ENCODE measurements at places on chromosomes 1 and 21.

GRCh38 chr1:54542120-54542961 lies 5.7 kb upstream of the ACOT11 start:
- peak; percentile 65 for DNase-seq

GRCh38 chr21:34817821-34818661 lies 149.2 kb downstream of the CLIC6 start:
- no peak for DNase-seq

GRCh38 chr1:27153927-27154358 lies 982 bp downstream of the SLC9A1 start:
- DNase-seq: no peak

GRCh38 chr1:180533266-180533987 lies 25.3 kb upstream of the OVAAL start:
- peak; percentile 77 for DNase-seq

DNA sequence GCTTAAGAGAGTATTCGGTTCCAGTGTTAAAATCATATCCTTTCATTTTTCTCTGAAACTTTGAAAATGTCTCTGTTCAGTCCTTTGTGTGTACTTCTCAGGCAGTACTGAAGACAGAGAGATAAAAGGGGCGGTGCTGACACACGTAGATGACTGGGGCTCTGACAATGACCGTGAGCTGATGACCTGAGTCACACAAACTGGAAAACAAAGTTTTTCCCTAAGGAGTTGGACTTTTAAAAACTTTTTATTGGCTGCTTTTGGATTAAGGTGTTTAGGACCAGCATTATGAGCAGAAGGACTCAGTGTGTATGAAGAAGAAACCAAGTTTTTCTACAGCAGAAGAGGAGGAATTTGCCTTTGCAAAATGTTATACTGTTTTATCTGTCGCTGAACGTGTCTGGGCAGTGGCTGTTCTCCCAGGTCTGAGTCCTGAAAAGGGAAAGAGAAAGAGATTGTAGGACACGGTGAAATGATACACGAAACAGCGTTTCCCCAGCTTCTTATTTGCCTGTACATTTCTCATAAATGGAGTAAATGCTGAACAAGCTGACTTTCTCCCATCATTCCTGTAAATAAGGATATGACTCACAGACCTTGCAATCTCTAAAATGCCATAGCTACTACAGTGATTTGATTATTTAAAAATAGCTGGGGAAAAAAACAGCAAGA lies 51.5 kb downstream of the MAP3K7CL start:
- peak; percentile 94 for DNase-seq

DNA sequence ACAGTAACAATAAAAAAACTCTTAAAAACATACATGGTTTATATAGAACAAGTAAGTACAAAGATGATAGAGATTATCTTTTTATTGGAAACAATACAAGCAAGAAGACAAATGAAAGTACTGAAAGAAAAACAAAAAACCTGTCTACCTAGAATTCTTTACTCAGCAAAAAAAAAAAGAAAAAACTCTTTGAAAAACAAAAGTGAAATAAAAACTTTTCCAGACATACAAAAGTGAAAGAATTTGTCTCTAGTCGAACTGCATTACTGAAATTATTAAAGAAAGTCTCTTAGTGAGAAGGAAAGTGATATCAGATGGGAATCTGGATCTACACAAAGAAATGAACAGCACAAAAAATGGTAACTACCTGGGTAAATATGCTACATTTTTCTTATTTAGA lies 2.7 kb upstream of the HMCN1 start:
- no peak for DNase-seq

GRCh38 chr1:93708734-93709481 lies 27.3 kb upstream of the BCAR3 start:
- DNase-seq: peak; percentile 20

- DNase-seq: no peak
These were observed 19.3 kb upstream of the OPRD1 start for GRCh38 chr1:28792644-28793121.

DNA sequence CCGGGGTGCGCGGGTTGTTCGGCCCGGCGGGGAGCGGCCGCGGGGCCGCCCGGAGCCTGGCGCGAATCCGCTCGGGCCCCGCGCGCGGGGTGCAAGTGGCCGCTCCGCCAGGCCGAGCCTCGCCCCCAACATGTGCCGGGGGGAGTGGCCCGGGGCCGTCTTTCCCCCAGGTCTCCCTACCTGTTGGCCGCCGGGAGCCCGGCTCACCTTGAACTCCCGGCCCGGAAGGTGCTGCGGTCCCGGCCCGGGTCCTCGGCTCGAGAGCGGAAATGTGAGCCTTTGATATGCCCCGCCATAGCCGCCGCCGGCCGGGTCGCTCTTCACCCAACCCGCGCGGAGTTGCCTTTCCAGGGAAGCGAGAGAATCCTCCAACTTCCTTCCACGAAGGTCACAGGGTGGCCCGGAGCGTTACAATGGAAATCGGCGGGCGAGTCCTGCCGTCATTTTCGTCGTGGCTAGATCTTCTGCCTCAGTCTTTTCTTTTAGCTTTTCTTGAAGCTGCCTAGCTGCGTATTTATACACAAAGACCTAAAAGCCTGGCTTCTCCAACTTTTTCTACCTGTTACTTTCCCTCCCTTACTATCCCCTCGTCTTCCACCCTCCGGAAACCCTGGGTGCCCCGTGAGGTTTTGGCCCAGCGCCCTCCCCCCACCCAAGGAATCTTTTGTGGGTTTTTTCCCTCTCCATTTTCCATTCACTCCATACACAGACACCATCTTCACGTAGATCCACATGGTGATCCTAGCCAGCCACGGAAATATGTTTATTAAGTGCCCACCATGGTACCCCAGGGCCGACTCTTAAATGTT lies 867 bp downstream of the PTGFRN start:
- DNase-seq: no peak

GRCh38 chr1:154222518-154222917 lies 1.8 kb downstream of the UBAP2L start:
- DNase-seq: peak; percentile 30

GRCh38 chr1:60895252-60895651 lies 187.1 kb upstream of the NFIA start:
- DNase-seq: peak; percentile 68

GRCh38 chr1:17248781-17249180 lies at the start of gene PADI3:
TSS of gene PADI3 (plus strand) at chr1:17249098. CDS start at chr1:17249138, 40 bp downstream.
- DNase-seq: no peak

- peak; percentile 92 for DNase-seq
These were observed 18.1 kb upstream of the SLC44A3 start for GRCh38 chr1:94801919-94802546.

DNA sequence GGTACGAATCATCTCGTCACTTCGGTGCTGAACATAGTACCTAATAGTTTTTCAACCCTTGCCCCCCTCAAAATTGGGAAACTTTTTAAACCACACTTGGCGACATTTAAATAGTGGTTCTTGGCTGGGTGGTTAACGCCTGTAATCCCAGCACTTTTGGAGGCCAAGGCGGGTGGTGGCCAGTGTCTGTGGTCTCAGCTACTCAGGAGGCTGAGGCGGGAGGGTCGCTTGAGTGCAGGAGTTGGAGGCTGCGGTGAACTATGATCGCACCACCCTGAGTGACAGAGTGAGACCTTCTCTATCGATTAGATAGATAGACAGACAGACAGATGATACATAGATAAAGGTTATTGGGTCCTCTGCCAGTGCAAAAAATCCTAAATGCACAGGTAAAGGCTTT lies 55.5 kb upstream of the RASAL2 start:
- DNase-seq: no peak

- DNase-seq: peak; percentile 36
These were observed 63.6 kb upstream of the KIF26B start for GRCh38 chr1:245091171-245091621.

- DNase-seq: no peak
These were observed 209.1 kb upstream of the COA6 start for GRCh38 chr1:234164098-234164709.

GRCh38 chr1:243260221-243260880 lies 4.5 kb downstream of the SDCCAG8 start:
- no peak for DNase-seq

- no peak for DNase-seq
These were observed 4.8 kb downstream of the RGS16 start for GRCh38 chr1:182599339-182599738.

DNA sequence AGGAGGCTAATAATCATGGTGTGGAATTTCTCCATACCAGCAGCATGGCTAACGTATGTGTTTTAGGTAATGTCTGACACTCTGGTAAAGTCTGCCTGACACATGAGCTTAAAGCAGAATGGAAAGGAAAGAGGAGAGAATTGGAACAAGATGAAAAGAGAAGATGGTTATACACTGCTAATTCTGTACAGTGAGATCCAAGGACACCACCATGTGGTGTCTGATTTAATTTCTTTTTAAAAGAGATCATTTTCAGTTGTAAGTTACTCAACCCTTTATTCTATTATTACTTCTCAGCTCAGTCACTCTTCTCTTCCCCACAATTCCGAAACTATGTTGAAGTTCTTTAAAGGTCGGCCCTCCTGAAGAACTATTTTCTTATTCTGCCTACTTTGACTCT lies 15.6 kb downstream of the PRKAB2 start:
- no peak for DNase-seq

- peak; percentile 76 for DNase-seq
These were observed 14.4 kb downstream of the RNF223 start for GRCh38 chr1:1059494-1060280.

DNA sequence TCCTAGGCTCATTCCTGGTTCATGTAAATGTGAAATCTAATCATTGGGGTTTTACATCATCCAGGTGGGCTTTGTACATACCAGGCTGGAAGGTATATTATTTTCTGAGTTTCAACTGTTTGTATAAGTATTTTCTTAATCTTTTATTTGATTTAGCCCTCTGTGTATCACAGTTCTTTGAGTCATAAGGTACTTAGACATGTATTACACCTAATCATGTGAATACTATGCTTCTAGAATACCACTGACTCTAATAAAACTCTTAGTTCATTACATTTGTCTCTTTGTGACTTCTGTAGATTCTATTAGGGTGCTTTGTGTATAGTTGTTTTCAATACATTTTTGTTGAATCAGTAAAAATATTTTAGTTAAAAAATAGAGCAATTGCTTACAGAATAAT lies 92.8 kb downstream of the ZFYVE9 start:
- no peak for DNase-seq

DNA sequence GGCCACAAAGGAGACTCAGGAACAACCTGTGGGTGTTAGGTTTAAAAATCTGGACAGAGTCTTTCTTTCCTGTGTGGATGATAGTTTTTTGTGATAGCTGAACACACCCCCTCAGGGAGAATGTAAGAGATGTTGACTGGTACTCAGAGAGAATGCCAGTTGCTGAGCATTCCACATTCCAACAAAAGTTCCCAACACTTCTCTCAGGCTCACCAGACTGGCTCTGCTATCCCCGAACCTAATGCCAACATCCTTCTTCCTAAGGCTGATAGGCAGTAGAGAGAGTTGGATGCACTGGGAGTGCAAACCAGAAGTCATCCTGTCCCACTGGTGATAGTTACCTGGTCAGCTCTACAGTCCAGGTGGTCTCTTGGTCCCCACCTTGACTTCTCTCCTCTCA lies 28.7 kb upstream of the POU2F1 start:
- DNase-seq: no peak

- no peak for DNase-seq
These were observed 27.7 kb upstream of the CSF3R start for GRCh38 chr1:36510418-36510817.

DNA sequence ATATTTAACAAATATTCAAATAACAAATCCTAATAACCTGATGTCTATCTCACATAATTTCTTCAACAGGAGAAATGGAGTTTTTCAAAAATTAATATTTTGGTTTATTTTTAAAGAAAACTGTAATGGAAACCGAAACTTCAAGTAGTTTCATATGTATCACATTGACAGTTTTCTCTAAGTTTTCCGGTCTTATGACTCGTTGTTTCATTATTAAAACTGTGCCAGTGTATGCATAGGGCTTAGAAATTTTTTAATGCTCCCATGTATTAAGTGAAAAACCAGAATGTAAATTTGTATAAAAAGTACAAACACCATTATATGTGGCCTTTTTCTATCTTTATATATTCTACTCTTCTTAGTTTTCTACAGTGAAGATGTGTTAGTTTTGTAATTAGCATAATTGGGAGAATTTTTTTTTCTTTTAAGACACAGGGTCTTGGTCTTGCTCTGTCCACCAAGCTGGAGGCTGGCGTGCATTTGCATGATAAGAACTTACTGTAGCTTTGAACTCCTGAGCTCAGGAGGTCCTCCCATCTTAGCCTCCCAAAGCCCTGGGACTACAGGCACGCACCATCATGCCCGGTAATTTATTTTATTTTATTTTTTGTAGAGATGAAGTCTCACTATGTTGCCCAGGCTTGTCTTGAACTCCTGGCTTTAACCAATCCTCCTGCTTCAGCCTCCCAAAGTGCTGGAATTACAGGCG lies 43.9 kb upstream of the SAMSN1 start:
- no peak for DNase-seq

DNA sequence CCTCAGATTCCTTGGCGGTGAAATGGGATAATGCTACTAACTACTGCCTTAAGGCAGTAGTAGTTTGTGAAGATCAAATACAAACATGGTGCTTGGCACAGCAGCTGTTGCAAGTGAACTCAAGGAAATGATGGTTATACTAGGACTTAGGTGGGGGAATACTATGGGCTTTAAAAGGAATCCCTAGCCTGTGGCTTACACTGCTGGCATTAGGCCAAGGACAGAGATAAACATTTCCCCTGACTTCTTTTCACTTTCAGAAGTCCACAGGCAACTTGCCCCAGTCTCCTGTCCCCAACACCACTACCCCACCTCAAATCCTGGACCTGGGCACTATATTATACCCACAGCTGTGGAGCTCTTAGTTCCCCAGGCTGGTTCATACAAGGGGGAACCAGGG lies 13.1 kb upstream of the VAMP4 start:
- peak; percentile 17 for DNase-seq

GRCh38 chr1:180255536-180256340 lies 25.7 kb downstream of the LHX4 start:
- DNase-seq: no peak

GRCh38 chr1:54331091-54331772 lies 75.0 kb downstream of the SSBP3 start:
- no peak for DNase-seq

- peak; percentile 69 for DNase-seq
These were observed 164.5 kb upstream of the UBE2U start for GRCh38 chr1:64038965-64039364.

GRCh38 chr1:178706432-178706831 lies 18.6 kb upstream of the RALGPS2 start:
- peak; percentile 62 for DNase-seq

DNA sequence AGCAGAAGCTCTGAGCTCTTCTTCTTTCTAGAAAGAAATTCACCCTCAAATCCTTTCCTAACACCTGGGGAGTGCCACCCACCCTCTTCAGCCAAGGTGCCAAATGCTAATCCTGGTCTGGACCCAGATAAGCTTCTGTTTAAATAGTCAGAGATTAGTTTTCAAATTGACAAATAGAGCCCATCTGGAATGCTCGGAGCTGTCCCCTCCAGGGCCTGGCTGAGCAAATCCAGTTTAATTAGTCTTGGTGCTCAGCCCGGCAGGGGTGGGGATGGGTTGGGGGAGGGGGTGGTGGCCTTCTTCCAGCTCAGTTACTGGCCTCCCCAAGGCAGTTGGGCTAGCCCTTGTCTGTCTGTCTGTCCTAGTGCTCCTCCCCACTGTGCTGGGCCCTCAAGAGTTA lies 269.5 kb downstream of the GRIK3 start:
- DNase-seq: no peak
